ENCODE measurements at places on chromosomes 12 and 14. TPM values are rescaled to one million over a fixed set of nuclear protein-coding genes. Genes with fewer than 3 reads are reported as not detected.
A peak's percentile ranks its signal among the peaks of the same experiment; 100 is the strongest.

The SYCP3 gene
- 0.44 TPM for total RNA-seq

The KRT83 gene
- not detected for total RNA-seq

DNA sequence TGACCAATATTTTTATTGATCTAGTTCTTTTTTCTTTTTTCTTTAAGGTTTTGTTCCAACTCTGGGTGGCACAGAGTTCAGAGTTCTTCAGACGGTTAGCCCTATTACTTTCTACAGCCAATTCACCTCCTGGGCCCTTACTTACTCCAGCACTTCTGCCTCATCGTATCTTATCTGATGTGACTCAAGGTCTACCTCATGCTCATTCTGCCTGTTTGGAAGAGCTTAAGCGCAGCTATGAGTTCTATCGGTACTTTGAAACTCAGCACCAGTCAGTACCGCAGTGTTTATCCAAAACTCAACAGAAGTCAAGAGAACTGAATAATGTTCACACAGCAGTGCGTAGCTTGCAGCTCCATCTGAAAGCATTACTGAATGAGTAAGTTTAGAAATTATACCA lies 64.7 kb downstream of the VEZT start:
- peaks cover 35% of the 10 kb centered on the region for H3K36me3 ChIP-seq
- no peak for DNase-seq
- H3K4me1 ChIP-seq, result peaks cover 9% of the 10 kb centered on the region
- no peak overlapping the region for H3K27ac ChIP-seq
- H3K4me3 ChIP-seq, result no peak overlapping the region

DNA sequence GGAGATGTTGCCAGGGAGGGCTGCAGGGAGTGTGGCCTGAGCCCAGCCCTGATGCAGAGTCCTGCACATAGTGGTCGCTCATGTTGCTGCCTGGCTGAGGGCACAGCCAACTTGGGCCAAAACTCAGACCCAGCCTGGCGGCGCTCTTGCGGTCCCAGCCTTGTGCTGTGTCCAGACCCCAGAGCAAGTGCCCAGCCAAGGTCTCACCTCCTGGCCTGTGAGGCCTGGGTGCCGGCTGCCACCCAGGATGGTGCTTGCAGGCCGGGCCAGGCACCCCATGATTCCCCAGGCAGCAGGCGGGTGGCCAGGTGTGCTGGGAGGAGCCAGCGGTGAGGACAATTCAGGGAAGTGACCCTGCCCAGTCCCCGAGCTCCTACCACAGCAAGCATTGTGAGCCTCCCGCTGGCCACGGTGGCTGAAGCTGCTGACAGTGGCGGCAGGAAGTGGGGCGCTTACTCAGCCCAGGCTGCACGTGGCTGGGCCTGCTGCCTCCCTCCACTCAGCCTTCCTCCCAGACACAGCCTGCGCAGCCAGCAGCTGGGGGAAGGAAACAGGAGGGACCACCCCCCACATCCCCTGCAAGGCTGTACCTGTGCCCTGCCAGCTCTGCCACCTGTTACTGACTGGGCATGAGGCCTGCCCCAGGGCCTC lies 17.7 kb upstream of the PGF start:
- no peak overlapping the region for H3K27ac ChIP-seq
- peaks cover 16% of the 10 kb centered on the region for H3K27me3 ChIP-seq
- H3K4me1 ChIP-seq, result no peaks in the 10 kb centered on the region
- no peaks in the 10 kb centered on the region for H3K36me3 ChIP-seq
- H3K4me3 ChIP-seq, result no peak overlapping the region
- peak; percentile 12 for DNase-seq

GRCh38 chr14:70013271-70013873 lies 134.2 kb downstream of the SMOC1 start:
- H3K36me3 ChIP-seq, result no peaks in the 10 kb centered on the region
- no peak overlapping the region for H3K4me3 ChIP-seq
- no peak for DNase-seq
- H3K4me1 ChIP-seq, result peaks cover 10% of the 10 kb centered on the region

- DNase-seq, result peak; percentile 40
- H3K36me3 ChIP-seq, result peaks cover 1% of the 10 kb centered on the region
- H3K4me1 ChIP-seq, result peaks cover 28% of the 10 kb centered on the region
Measured at GRCh38 chr12:53097564-53098353, at the start of gene IGFBP6. Gene IGFBP6 (plus strand): TSS chr12:53097667. CDS start chr12:53097718, 51 bp downstream.

DNA sequence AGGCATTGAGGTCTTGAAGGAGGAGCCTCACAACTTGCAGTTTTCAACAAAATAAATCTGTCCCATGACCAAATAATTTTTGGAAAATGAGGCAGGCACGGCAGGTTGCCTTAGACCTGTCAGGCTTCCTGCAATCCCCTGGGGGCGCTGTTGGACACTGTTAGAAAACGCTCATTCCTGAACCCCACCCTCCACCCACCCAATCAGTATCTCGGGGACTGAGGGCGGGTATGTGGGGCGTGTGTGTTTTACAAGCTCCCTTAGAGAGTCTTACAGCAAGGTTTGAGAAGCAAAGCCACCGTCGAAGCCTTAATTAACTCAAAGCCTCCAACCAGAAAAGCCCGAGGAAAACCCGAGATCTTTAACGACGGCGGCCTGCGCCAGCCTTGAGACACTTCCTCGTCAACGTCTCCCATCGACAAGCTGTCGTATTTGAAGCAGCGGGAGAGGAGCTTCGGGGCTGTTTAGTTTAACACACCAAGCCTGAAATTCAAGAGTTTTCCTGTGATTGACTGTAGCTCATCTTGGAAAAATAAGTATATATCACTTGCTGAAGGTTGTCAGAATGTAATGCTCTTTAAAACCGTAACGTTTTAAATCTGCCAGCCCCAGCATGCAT lies 123.0 kb downstream of the GLT1D1 start:
- no peak for DNase-seq
- no peaks in the 10 kb centered on the region for H3K4me1 ChIP-seq
- H3K27me3 ChIP-seq, result peaks cover 7% of the 10 kb centered on the region
- no peaks in the 10 kb centered on the region for H3K36me3 ChIP-seq
- peak overlapping the region; percentile 42 for H3K4me3 ChIP-seq
- no peak overlapping the region for H3K27ac ChIP-seq

GRCh38 chr14:91114079-91115065 lies 499 bp downstream of the DGLUCY start:
- H3K36me3 ChIP-seq, result peaks cover 27% of the 10 kb centered on the region
- peaks cover 81% of the 10 kb centered on the region for H3K4me1 ChIP-seq
- peak overlapping the region; percentile 94 for H3K27ac ChIP-seq
- H3K4me3 ChIP-seq, result peak overlapping the region; percentile 95
- peak; percentile 74 for DNase-seq

DNA sequence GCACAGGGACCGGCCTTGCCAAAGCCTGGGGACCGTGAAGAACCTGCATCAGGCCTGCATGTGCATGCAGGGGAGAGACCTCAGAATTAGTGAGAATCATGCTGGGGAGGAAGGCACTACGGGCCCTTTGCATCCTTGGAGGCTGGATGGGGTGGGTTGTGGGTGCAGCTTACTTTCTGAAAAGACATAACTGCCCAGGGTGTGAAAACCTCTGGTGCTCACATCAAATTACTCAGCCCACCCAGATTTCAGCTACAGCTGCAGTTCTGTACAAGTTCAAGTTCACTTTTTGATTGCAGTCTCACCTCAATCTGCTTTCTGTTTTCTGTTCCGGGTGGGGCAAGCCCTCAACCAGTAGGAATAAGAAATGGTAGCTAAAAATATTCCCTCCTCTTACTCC lies 130.6 kb downstream of the SLC15A4 start:
- no peak overlapping the region for H3K4me3 ChIP-seq
- H3K36me3 ChIP-seq, result no peaks in the 10 kb centered on the region
- no peaks in the 10 kb centered on the region for H3K4me1 ChIP-seq
- peaks cover 2% of the 10 kb centered on the region for H3K27me3 ChIP-seq

GRCh38 chr12:22473212-22473611 lies 71.1 kb downstream of the C2CD5 start:
- H3K4me3 ChIP-seq, result no peak overlapping the region
- no peaks in the 10 kb centered on the region for H3K27me3 ChIP-seq
- H3K36me3 ChIP-seq, result peaks cover 29% of the 10 kb centered on the region

The MYO1H gene
- total RNA-seq, result not detected

The KLRC3 gene
- not detected for total RNA-seq

- peak; percentile 27 for DNase-seq
- H3K27me3 ChIP-seq, result peaks cover 14% of the 10 kb centered on the region
- H3K4me1 ChIP-seq, result peaks cover 12% of the 10 kb centered on the region
- H3K4me3 ChIP-seq, result no peak overlapping the region
Measured at GRCh38 chr14:61894452-61895077, 132.3 kb downstream of the SNAPC1 start.

The ZDHHC22 gene
- total RNA-seq, result not detected

GRCh38 chr12:52646613-52647012 lies 5.4 kb downstream of the KRT2 start:
- no peak for DNase-seq
- H3K4me3 ChIP-seq, result no peak overlapping the region
- peak overlapping the region; percentile 45 for H3K27ac ChIP-seq
- H3K36me3 ChIP-seq, result peaks cover 4% of the 10 kb centered on the region
- peaks cover 2% of the 10 kb centered on the region for H3K27me3 ChIP-seq

The EIF2S3B gene
- 0.20 TPM for total RNA-seq

The ACOT6 gene
- not detected for total RNA-seq

The PA2G4 gene
- 404 TPM for total RNA-seq

The P2RX2 gene
- total RNA-seq, result not detected

The BHLHE41 gene
- not detected for total RNA-seq

The MOK gene
- 7.0 TPM for total RNA-seq

- H3K27ac ChIP-seq, result no peak overlapping the region
- H3K36me3 ChIP-seq, result no peaks in the 10 kb centered on the region
- no peak overlapping the region for H3K4me3 ChIP-seq
- H3K27me3 ChIP-seq, result peaks cover 2% of the 10 kb centered on the region
Measured at GRCh38 chr14:100838493-100839314, 12.8 kb downstream of the MEG3 start.

GRCh38 chr12:121712190-121712460 lies 427 bp upstream of the TMEM120B start:
- peaks cover 4% of the 10 kb centered on the region for H3K27me3 ChIP-seq
- peaks cover 5% of the 10 kb centered on the region for H3K36me3 ChIP-seq
- DNase-seq, result peak; percentile 8
- H3K4me1 ChIP-seq, result peaks cover 28% of the 10 kb centered on the region
- peak overlapping the region; percentile 97 for H3K4me3 ChIP-seq
- peak overlapping the region; percentile 91 for H3K27ac ChIP-seq

- no peak overlapping the region for H3K27ac ChIP-seq
- no peaks in the 10 kb centered on the region for H3K36me3 ChIP-seq
- DNase-seq, result no peak
- H3K27me3 ChIP-seq, result no peaks in the 10 kb centered on the region
- no peak overlapping the region for H3K4me3 ChIP-seq
- H3K4me1 ChIP-seq, result peaks cover 6% of the 10 kb centered on the region
Measured at GRCh38 chr12:101713059-101713682, 15.7 kb downstream of the CHPT1 start.

GRCh38 chr12:3242199-3242863 lies 165.2 kb downstream of the TSPAN9 start:
- no peaks in the 10 kb centered on the region for H3K36me3 ChIP-seq
- peaks cover 5% of the 10 kb centered on the region for H3K27me3 ChIP-seq
- H3K27ac ChIP-seq, result no peak overlapping the region
- no peak overlapping the region for H3K4me3 ChIP-seq

DNA sequence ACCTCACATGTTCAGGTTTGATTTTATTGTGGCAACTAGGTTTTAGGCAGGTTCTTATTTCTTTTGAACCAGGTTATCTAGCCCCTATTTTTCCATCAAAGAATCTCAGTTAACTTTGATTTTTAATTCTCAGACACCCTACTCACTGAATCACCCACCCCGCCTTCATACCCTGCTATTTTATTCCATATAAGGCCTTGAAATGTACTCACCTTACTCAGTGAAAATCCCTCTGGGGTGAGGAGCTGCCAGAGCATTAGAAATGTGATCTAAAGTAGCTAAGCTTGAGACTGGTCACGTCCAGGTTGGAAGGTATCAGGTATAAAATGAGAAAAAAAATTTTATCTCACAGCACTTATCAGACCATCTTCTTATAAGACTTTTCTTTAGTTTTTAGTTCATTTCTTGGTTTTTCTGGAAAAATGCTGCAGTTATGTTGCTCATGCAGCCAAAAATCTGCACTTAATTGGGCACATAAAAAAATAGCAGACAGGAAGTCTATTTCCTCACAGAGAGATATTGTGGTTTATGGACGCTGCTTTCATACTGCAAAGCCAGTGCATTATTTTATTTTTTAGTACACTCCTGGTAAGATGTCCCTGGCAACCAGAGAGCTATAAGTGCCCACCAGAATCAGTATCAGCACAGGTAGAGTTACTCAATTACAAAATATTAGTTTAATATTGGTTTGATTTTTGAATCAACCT lies 101.5 kb upstream of the CCDC91 start:
- H3K4me3 ChIP-seq, result no peak overlapping the region
- no peaks in the 10 kb centered on the region for H3K4me1 ChIP-seq
- DNase-seq, result no peak

The BMP4 gene
- total RNA-seq, result not detected

DNA sequence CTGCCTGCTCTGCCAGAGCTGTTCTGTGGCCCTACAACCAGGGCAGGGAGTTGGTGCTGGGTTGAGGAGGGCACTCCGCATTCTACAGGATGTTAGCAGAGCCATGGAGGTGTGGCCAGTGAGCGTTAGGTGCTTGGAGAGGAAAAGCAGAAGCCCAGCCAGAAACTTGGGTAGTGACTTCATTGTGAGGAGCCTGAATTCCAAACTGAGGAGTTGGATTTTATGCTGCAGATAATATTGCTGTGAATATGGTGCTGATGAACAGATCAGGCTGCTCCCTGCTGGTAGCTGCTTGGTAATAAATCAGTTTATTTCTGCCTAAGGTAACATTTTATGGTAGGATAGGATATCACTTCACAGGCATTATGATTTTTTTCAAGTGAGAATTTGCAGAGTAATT lies 7.1 kb upstream of the CCDC175 start:
- H3K27ac ChIP-seq, result no peak overlapping the region
- H3K36me3 ChIP-seq, result no peaks in the 10 kb centered on the region
- H3K4me3 ChIP-seq, result no peak overlapping the region
- no peak for DNase-seq
- H3K4me1 ChIP-seq, result peaks cover 9% of the 10 kb centered on the region

DNA sequence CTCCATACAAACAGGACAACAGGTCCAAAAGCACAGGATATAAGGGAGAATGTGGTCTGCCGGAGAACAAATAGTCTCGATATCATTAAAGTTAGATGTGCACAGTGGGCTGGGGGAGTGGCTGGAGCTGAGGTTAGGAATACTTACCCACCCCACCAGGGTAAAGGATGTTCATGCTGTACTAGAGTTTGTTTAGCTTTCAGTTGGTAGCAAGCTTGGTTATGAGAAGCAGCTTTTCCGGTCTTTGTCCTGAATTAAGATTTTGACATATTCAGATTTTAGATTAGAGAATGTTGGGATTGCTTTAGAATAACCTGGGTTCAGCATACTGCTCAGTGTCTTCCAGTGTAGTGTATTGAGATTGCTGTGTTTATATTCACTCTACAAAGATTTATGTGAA lies 16.7 kb downstream of the RASSF8 start:
- H3K4me3 ChIP-seq, result no peak overlapping the region
- no peak overlapping the region for H3K27ac ChIP-seq
- DNase-seq, result no peak

The NOVA1 gene
- 0.13 TPM for total RNA-seq

DNA sequence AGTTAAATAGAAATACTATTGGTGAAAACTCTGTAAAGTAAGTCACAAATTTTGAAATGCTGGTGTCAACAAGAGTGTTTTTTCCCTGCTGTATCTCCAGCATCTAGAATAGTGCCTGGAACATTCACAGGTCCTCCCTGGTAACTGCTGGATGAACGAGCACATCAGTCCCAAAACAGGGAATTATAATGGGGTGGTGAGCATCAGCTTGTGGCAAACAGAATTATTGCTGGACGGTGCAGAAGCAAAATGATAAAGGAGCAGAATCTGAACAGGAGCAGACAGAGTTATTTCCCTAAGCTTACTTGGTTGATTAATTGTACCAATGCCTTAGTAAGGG lies 129.9 kb downstream of the GRIP1 start:
- H3K27ac ChIP-seq, result no peak overlapping the region
- H3K36me3 ChIP-seq, result no peaks in the 10 kb centered on the region
- no peaks in the 10 kb centered on the region for H3K4me1 ChIP-seq
- no peaks in the 10 kb centered on the region for H3K27me3 ChIP-seq
- DNase-seq, result no peak
- H3K4me3 ChIP-seq, result no peak overlapping the region

The PRH2 gene
- not detected for total RNA-seq
